ENCODE measurements at places on chromosomes 2 and 18.

- no peak for DNase-seq
Observed at GRCh38 chr2:160207804-160208654, 8.0 kb upstream of the ITGB6 start.

- no peak for DNase-seq
Observed at GRCh38 chr18:31684279-31685096, at the start of gene B4GALT6. Gene B4GALT6 (minus strand): TSS chr18:31684581. CDS start chr18:31684426, 155 bp downstream.

- no peak for DNase-seq
Observed at GRCh38 chr2:22454826-22455485, 930.0 kb upstream of the KLHL29 start.

DNA sequence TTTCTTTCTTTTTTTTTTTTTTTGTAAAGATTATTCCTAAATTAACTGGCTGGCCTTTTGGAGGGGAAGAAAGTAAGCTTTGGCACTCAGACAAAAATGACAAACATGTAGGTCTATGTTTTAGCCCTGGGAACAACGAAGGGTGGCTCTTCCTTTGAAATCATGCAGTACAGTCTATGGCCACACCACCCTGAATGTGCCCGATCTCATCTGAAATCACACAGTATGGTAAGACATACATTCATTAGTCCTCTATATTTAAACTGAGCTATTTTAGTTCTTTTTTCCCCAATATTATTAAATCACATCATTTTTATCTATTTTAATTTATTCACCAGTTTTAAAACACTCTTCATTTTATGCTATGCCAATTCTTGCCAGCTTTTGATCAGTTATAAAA is 48.2 kb downstream of the PLA2R1 start:
- DNase-seq = no peak

- DNase-seq = no peak
Observed at GRCh38 chr2:25354116-25354515, 12.4 kb upstream of the DNMT3A start.

GRCh38 chr2:21041943-21042707 is 1.7 kb downstream of the APOB start:
- no peak for DNase-seq

DNA sequence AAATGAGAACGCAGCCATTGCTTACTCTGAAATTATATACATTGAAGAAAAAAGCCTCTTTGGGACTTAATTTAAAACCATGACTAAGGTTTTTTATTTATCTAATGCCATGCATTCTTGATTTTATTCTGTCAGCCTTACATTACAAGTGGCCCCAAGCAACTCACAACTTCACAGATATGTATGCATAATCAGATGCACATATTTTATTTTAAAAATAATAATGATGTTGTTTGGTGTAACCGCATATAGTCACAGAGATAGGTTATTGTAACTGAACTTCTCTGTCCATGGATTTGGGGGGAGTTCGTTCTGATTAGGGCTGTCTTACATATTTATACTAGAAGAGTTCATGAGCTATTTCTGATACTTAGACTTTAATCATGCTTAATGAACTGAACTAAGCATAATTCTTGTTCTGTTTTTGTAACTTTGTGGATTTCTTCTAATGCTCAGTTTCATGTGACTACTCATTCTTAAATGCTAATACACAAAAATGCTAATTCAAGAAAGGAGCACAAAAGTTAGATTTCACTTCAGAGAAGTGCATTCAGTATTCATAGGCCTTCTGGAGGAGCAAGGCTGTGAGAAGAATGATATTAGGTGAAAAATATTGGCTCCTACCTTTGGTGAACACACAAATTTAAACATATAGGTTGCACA is 26.2 kb downstream of the MEIS1 start:
- DNase-seq = no peak

GRCh38 chr2:38771632-38772031 is 6.4 kb upstream of the GEMIN6 start:
- no peak for DNase-seq

DNA sequence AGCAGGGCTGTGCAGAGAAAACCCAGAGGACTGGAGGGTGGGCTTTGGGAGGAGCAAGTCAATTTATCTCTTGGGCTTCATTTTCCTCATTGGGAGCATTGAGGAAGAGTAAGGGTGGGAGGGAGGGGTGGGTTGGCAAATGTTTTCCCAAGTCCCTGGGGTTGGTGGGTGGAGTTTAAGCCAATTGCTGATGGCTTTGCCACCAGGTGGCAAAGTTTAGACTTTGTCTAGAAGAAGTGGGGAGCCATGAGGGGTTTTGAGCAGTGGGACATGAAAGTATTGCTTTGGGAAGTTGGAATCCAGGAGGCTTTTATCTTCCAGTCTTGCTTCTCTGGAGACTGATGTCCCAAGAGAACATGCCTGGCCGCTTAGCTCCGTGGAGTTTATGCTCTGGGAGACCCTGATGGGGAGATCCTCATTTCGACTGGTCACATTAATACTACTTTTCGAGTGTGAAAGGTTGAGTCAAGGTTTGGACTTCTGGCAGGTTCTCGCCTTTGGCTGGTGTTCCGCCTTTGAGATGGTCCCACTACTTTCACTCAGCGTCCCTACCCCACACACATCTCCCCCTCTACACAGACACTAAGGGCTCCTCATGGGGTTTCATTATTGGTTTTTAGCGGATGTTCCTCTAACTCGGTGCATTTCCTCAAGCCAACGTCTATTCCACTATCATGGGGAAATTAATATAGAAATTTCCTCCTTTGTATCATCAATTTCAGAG is 126.7 kb downstream of the PRKCE start:
- DNase-seq = no peak

DNA sequence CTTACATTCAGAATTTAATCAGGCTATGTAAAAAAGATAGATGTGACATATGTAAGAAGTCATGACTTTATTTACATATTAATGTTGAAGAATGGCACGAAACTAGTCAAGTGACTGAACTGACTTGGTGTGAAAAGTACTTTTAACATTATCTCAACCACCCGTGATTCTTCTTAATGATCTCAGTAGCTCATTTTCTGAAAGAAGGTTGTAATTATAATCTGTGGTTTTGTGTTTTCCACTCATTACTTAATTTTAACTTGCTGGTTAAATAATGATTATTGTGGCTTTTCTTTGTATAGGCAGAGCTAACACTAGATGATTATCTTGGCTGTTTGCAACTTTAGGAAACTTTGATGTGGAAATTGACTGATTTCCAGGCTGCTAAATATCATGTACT is 18.5 kb downstream of the KCNJ13 start:
- DNase-seq = no peak

DNA sequence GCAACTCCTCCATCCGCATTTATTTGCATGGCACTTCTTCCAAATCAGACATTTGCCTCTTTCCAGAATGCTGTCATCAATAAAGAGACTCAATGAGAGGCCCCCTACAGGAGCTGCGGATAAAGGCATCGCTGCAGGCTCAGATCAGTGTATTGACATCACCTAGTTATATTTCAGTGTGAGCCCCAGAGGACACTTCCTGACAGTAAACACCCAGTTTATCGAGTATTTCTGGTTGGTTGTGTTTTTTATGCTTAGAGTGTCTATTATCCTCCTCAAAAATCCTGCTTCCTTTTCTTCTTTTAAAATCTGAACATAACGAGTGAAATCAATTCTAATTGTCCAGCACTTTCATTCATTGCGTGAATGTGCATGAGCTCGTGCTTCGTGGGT is 38.8 kb downstream of the NRP2 start:
- no peak for DNase-seq

DNA sequence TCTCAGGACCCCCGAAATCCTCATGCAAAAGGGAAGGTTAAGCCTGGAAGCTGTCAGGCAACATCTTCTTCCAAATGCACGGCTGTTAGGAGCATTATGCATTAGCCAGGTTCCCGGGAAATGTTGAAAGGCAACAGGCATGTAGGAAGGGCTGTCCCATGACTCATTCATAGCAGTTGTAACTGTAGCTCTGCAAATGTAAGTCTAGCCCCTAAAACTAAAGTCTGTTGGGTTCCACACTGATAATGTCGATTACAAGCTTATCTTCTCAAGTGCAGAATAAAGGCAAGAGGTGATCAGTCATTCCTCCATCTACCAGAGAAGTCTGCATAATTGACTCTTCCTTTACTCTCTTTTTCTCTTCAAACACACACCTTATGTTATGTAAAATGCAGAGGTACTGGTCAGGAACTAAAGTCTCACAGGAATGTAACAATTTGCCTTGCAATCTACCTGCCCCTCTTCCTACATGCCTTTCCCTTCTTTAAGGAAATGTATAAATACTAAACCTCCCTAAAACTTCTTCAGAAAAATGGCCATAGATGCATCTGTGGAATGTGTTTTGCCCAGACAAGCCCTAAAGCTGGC is 99.8 kb downstream of the AKAIN1 start:
- DNase-seq = no peak

- no peak for DNase-seq
Observed at GRCh38 chr18:62366992-62367391, 41.9 kb downstream of the TNFRSF11A start.

DNA sequence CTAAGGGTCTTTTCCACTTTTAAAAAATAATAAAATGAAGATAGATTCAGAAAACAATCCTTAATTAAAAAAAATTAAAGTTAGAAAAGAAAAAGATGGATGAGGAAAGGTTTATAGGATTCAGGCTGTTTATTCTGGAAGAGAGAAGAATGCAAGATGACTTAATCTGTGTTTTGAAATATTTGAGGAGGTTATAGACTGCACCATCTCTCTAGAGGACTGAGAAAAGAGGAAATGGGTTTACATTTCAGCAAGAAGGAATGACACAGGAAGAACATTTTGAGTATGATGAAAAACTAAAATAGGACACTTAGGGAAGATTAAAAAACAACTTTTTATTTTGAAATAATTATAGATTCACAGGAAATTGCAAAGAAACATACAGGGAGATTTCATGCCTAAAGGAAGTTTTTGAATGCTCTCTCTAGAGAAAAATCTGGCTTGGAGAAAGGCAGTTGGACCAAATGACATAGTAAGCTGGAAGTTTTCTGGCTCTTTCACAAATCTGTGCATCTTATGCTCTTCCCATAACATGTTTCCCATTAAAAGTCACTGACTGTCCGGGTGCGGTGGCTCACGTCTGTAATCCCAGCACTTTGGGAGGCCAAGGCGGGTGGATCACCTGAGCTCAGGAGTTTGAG is 75.0 kb downstream of the CERS6 start:
- DNase-seq = no peak

DNA sequence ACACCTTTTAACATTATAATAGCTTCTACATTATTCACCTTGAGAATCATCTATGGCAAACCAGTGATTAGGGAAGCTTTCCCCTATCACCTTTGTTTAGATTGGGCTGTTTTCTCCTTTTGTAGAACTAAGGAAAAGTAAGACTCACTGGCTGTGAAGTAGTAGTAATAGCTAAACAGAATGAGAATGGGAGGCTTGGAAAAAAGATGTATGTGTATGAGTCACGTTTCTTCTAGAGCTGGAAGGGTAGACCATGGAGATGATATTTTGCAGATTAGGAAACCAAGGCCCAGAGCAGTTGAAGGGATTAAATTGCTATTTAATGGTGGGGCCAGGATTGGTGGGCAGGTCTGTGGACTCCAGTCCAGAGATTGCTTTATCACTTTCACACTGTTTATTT is 214.5 kb downstream of the MCFD2 start:
- DNase-seq = no peak

- DNase-seq = no peak
Observed at GRCh38 chr18:59629894-59630293, 67.3 kb downstream of the CCBE1 start.

DNA sequence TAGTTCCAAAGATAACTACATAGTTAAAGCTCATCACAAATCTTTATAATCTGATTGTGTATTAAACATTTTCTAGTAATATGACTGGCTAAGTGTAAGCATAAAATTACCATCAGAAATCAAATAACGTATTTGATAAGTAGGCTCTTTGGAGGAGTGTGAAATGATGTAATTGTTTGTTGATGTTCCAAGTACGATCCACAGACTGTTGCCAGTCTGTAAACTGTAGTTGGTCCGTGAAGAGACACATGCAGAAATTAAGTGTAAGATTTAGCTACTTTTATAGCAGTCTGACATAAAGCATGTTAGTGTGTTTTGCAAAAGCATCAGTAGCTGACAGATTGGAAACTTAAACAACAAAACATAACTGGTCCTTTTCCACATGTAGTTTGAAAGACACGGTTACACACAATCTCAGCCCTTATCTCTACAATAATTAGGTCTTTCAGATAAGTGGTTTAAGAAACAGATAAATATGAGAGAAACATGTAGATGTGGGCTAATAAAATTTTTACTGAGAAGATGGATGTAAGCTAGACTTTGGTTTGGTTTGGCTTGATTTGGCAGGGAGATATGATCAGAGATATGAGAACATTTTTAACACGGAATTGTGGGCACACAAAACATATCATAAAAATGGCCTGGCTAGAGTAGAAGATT is 115.0 kb upstream of the EPB41L5 start:
- DNase-seq = no peak

DNA sequence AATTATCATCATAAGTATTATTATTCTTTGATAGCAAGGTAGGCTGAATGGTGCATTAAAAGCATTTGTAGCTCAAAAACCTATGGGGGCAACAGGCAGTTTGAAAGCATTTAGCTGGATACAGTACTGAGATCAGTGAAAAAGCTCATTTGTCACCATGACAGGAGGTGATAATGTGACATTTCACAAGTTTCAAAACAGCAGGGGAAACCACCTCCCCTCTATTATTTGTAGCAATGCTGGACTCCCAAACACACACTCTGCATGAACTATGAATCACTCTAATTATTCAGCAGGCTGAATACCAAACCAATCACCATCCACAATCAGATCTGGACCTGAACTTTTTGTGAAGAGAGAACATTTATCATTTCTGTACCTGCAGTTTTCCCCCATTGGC is 63.4 kb downstream of the MYO5B start:
- no peak for DNase-seq

- no peak for DNase-seq
Observed at GRCh38 chr2:16604236-16604635, 61.4 kb downstream of the CYRIA start.

GRCh38 chr2:56729212-56729611 is 545.4 kb downstream of the CCDC85A start:
- DNase-seq = no peak

DNA sequence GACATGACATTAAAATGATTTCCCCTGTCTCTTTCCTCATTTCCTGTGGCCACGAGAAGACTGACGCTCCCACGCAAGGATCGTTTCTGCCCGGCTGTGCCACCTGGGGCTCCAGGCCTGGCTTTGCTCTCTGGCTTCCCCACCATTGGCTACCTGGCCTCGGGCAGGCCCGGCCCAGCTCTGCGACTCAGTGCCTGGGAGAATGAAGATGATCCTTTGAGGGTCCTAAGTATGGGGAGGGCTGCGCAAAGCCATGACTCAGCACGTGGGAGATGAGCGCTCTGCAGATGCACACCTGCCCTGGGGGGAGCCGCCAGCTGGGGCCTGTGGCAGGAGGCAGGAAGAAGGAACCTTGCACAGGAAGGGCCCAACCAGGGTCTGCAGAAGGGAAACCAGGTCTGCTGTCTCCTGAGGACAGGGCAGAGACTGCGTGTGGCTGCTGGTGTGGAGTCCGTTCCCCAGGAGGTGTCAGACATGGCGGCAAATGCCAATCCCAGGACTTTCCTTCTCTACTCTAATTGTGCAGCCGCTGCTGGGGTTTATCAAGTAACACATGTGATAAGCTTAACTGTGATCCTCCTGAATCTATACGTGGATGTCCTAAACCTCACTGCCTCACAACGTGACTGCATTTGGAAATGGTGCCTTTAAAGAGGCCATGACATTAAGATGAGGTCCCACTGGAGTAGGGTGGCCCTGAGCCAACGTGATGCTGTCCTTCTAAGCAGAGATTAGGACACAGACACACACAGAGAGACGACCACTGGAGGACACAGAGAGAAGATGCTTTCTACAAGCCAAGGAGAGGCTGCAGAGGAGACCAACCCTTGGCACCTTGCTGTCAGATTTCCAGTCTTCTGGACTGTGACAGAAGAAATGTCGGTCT is 32.9 kb downstream of the MBP start:
- DNase-seq = no peak

GRCh38 chr2:207719008-207719407 is 7.6 kb downstream of the CCNYL1 start:
- DNase-seq = no peak

Measured in stimulated activated CD4-positive, alpha-beta T cell treated with anti-CD3 and anti-CD28 coated beads, TNF-alpha, amount 100 ng/mL, for 48 hours (primary cell).